ENCODE measurements at places on chromosomes 7 and 10.

GRCh38 chr10:14592566-14592965 is 182.1 kb downstream of the FAM107B start:
- DNase-seq: no peak

- DNase-seq: no peak
These were observed 202.6 kb upstream of the STEAP4 start for GRCh38 chr7:88509341-88509740.

DNA sequence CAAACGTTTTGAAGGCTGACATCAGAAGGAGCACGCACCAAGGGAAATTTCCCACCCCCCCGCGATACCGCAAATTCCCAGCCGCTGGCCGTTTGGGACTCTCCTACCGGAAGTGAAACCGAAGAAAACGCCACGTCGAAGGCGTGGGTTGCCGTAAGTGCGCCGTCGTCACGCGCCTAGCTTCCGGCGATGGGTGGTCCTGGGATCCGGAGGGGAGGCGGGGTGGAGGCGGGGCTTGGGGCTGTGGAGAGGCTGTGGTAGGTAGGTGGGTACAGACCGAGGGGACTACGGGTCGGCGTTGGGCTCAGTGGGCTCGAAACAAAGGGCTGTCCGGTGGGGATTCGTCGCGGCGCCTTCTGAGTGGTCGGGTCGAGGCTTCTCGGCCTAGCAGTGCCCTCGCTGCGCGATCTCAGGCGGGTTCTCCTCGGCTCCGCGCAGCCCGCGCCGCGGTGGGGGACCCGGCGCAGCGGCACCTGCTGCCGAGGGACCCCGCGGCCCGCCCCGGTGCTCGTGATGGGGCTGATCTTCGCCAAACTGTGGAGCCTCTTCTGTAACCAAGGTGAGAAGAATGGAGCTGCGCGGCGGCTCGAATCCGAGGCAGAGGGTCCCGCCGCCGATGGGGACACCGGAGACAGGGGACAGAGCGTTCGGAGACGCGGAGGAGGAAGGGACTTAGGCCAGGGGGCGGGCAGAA is at the start of gene ARL5B:
TSS of gene ARL5B (plus strand) at position 307 of the 694 bp plus-strand sequence. CDS start at position 514, 207 bp downstream.
- peak; percentile 90 for DNase-seq

DNA sequence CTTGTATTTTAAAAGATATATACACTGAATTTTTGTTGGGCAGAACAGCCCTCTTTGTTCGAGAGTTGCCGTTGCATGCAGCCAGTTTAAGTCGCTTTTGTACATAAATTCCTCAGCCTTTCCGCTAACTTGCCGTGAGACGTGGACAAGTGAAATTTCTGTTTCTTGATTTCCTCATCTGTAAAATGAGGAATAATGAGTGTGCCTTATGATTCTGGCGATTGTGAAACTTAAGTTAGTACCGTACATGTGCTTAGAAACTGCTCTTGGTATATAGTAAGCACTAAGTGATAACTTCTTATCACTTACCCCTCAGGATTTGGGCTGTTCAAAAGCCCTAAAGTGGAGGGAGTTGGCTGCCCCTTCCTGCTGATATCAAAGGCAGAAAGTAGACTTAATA is 1.4 kb downstream of the CCNJ start:
- peak; percentile 2 for DNase-seq

GRCh38 chr7:981793-982510 is 1.0 kb upstream of the CYP2W1 start:
- DNase-seq: no peak

GRCh38 chr7:99943641-99944496 is 14.4 kb upstream of the GJC3 start:
- DNase-seq: no peak

DNA sequence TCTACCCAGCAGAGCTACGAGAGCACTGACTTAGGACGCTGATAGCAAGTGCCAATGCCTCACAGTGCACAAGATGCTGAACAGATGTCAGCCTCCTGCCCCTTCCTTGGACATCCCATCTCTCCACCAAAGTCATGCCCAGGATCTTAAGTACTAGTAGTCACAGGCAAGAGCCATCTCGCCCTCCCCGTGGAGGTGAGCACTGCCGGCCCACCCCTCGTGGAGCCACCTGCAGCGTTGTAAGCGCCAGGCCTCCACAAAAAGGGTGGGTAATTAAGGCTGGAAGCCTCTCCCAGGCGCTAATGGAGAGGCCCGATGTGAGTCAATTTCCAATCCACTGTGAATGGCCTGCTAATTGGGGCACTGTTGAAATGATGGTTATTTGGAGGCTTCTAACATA is 156.2 kb downstream of the GRID1 start:
- DNase-seq: no peak

- no peak for DNase-seq
These were observed at the start of gene GIMAP8 for GRCh38 chr7:150450491-150451001. TSS of gene GIMAP8 (plus strand) at chr7:150450630. CDS start at chr7:150466699, 16,069 bp downstream.

DNA sequence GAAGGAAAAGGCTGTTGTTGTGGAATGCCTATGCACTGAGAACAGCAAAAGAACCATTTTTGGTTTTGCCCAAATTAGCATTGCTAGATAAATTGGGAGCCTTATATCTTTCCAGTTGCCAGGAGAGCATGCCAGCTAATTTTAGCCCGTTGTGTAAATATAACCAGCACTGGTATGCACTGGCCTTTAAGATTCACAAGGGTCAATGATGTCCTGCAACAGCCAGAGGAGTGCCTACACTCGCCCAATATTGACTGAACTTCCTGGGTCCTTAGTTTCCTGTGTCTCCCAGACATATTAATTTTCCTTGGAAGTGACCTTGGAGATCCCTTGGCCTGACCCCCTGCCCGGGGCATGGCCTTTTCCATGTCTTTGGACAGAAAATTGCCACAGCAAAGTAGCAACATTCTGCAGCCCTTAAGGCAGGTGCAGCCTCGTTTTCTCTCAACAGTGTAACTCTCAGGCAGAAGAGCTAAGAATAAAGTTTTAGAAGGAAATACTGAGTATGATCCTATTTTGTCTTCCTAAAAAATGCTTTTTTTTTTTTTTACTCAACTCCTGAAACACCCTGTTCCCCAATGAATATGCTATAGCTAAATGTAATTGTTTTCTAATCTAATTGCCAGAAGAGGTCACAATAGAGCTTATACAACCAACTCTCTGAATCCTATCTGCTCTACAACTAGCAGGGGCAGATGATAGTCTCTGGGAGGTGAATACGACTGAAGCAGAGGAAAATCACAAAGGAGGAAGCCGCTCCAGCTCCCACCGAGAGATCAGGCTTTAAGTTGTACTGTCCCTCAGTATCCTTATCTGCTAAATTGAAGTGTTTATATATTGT is 131.9 kb upstream of the PCGF5 start:
- DNase-seq: no peak

DNA sequence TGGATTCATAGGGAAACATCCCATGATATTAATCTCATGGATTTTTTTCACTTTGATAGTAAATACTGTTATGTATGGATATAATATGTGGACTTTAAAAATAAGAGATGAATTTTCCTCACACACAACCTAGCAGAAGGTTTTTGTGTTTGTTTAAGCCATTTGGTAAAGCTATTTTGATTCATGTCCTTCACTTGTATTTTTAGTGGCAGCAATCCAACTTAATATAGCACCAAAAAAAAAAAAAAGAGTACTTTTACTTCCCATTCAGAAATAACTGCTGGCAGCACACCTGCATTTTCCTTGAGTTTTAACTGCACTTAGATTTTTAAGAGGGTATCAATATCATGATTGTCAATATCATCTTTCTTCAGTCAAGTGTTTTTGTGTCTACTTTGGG is 60.0 kb downstream of the MCMBP start:
- DNase-seq: no peak

DNA sequence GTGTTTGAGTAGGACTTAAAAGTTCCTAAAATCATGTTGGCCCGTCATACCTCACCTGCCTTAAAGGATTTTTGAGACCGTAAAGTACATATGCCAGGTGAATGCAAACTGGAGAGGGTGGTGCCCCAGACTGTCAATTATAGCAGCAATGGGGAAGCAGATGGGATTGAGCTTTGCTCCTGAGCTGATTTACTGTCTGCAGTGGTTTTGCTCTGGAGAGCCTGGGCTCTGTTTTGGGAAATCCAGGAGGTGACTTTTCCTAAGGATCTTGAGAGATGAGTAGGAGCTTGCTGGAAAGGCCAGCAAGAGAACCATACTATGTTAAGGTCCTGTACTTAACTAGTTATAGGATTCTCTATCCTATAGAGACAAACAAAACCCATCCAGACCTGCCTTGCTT is 43.0 kb downstream of the COL13A1 start:
- DNase-seq: no peak

DNA sequence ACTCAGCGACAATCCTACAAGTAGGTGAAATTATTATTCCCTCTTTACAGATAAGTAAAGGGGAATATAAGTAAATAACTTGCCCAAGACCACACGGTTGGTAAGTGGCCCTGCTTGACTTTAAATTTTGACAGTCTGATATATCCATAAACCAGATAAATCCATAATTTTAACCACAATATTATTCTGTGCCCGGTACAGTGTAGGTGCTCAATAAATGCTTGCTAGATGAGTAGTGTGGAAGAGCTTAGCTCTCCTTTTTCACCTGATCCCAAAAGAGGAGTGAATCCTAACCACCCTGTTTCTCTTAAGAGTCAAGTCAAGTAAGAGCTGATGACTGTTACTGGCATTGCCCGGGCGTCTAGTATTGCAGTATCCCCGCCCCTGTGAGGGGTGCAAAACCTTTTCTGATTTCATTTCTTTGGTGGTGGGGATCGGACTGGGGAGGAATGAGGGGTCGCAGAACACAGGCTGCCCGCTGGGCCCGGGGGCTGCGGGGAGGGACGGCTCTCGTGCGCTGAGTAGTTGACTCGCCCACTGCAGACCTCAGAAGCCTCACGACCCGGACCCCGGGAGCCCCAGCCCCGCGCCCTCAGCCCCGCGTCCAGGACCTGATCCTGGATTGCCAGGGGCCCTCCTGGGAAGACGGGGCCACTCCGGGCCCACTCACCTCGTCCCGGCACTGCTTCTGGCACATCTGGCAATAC is 490 bp downstream of the KIN start:
- DNase-seq: no peak

DNA sequence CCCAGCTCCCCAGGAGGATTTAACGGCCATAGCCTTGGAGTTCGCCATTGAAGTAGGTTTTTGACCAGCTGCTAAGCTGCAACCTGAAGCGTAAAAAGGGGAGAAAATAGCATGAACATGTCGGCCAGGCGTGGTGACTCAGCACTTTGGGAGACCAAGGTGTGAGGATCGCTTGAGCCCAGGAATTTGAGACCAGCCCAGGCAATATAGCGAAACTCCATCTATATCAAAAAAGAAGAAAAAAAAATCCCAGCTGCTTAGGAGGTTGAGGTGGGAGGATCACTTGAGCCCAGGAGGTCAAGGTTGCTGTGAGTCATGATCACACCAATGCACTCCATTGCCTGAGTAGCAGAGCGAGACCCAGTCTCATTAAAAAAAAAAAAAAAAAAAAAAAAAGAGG is 32.2 kb upstream of the MCU start:
- no peak for DNase-seq

DNA sequence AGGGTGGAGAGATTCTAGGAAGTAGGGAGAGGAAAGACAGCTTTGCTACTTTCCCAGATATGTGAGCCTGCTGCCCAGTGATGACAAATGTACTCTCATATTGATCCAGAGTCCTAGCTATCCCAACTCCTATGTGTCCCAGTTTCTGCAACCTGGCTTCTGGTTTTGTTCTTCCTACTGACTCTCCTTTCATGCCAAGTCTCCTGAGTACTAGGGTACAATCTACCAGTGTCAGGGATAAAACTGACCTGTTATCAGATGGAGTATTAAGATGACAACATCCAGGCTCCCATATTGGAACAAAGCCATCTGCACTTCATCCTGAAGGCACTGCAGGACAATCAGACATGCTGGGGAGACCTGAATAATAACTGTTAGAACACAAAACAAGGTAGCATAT is 233.7 kb upstream of the PHYHIPL start:
- DNase-seq: no peak

- DNase-seq: no peak
These were observed 290.8 kb upstream of the BMPER start for GRCh38 chr7:33614357-33615117.

DNA sequence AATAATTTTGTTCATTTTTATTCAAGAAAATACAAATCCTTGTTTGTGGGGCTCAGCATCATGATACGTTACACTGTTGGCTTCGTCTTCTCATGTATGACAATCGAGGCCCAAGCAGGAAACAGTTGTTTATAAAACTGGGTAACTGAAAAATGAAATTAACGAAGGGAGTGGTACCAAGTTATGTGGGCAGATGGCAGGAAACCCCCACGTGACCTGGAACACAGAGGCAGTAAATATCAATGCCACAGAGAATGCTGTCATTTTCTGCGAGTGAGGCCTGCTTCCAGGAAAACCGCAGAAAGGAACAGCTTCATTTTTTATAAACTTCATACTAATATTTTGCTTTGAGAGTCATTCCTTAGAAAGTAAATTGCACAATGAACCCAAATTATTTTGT is 201.0 kb upstream of the ADARB2 start:
- no peak for DNase-seq

DNA sequence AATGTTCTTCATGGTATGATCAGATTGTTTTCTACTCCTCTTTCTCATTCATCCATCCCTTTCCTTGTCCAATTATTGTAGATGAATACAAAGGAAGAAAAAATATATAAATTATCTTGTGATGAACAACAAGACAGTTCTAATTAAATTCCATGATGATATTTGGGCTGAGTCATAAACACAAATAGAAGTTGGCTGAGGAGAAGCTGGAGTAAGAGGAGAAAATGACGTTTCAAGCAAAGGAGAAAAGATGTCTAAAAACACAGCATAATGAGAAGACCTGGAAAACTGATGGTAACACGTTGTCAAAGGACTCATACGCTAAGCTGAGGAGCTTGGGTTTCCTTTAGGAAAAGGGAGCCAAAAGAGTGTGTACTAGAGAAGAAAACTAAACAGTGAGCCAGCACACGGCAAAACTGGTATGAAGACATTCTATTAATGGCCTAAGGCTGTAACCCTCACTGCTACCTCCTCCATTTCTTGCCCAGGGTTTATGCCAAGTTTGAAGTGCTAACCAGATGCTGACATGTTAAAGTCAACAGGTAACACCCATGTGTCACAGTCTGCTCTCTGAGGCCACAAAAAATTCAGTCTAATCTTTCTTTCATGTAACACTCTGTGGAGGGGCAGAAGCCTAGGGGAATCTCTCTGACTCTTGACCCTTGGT is 26.1 kb downstream of the ZFAND4 start:
- DNase-seq: no peak

GRCh38 chr10:90041585-90041984 is 340.2 kb downstream of the KIF20B start:
- no peak for DNase-seq

DNA sequence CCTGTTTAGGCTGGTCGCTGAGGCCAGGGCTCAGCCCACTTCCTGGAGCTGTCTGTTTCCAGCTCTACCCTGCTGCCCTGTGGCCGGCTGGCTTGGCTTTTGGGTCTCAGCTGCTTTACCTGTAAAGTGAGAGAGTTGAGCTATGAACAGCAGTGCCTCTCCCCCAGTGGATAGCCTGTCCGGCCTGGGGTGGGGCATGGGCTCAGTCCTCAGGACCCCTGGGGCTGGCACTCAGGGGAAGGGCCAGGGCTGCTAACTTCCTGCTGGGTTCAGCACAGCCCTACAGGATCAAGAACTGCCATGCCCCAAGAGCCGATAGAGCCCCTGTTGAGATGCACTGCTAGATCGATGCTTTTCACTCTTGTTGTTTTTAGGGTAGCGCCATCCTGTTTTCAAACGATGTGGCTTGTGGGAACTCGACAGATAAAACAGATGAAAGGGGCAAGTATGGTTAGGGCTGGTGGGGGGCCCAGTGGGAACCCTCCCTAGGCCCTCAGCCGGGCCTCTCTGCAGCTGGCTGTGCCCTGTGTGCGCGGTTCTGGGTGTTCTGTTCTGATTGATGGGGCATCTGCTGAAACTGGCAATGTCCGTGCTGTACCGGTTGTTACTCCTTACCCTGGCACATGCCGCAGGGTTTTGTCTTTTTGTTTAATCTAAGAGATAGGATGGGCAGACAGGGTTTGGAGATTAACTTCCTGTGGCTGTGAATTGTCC is 10.0 kb upstream of the SFRP5 start:
- DNase-seq: no peak

Measured in NCI-H460 (cell line).